ENCODE measurements at places on chromosomes 4 and X.

DNA sequence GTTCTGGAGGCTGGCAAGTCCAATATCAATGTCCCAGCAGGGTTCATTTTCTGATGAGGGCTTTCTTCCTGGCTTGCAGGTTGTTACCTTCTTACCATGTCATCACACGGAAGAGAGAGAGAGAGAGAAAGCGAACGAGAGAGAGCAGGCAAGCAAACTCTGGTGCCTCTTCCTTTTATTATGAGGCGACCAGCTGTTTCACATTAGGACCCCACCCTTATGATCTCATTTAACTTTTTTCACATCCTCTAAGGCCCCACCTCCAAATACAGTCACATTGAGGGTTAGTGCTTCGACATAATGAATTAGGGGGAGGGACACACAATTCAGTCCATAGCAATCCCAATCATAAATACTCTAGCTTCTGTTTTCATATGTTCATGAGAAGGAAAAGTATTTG lies 10.6 kb upstream of the GPR174 start:
- DNase-seq: no peak

DNA sequence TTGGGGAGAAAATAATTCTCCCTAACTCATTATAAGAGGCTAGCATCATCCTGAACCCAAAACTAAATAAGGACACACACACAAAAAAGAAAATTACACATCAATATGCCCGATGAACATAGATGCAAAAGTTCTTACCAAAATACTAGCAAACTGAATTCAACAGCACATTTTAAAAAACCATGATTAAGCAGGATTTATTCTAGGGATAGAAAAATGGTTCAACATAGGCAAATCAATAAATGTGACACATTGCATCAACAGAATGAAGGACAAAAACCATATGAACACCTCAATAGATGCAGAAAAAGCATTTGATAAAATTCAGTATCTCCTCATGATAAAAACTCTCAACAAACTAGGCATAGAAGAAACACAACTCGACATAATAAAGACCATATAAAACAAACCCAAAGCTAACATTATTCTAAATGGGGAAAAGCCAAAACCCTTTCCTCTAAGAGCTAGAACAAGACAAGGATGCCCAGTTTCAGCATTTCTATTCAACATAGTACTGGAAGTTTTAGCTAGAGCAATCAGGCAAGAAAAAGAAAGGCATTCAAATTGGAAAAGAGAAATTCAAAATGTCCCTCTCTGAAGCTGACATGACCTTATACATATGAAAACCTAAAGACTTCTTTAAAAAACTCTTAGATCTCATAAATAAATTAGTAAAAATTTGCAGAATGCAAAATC lies 200.9 kb downstream of the NKX6-1 start:
- no peak for DNase-seq

- no peak for DNase-seq
Measured at GRCh38 chr4:65667506-65668041, 2.7 kb downstream of the EPHA5 start.

DNA sequence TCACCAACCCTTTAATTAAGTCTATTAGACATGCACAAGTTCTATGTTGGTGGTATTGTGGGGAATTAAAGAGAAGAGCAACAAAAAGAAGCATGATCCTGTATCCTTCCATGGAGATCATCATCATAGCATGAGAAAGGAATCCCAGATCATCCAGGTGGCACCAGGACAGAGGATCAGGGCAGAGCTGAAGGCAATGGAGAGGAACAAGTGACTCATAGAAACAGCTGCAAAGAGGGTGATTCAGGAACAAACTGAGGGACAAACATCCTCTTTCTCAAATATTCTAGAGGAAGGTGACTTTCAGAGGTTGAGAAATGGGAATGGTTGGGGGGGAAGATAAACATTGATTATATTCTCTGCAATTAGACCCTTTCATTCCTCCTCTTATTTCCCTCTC lies 105.5 kb upstream of the OTUD4 start:
- DNase-seq: no peak

DNA sequence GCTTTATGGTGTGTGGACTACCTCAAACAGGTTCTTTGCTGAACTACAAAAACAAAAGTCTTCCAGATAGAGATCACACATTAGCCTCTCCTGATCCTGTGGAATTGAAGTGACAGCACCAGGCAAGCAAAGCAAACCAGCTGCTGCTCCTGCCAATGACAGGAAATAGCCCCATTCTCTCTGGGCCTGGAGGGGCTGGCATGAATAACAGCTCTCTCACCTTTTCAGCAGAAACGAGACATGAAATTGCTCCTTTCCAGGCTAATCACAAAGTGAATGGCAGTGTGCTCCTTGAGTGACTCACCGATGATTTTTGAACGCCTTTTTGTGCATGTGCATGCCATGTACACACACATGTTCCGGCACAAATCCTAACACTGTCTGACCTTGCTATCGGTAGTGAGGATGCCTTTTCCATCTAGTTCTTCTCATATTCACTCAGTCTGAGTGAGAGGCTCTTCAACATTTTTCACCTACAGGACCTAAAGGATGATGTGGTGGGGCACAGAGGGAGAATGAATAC lies 24.4 kb downstream of the MFAP3L start:
- DNase-seq: no peak

All from HS-27A (cell line).